ENCODE measurements at places on chromosomes 11 and 22.

- no peak for DNase-seq
Observed at GRCh38 chr11:115425816-115426215, 78.4 kb downstream of the CADM1 start.

DNA sequence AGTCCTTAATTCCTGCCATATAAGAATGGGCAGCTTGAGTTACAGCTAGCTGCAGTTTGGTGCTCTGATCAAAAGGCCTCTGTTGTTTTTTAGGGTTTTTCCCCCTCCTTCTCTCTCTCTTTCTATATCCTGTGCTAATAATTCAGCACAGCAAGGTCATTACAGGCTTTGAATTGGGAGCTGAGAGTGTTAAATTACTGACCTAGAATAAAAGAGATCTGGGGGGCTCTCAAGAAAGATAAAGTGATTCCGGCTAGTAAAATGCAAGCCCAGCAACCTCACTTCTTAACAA lies 84.9 kb downstream of the CSTPP1 start:
- DNase-seq: no peak

DNA sequence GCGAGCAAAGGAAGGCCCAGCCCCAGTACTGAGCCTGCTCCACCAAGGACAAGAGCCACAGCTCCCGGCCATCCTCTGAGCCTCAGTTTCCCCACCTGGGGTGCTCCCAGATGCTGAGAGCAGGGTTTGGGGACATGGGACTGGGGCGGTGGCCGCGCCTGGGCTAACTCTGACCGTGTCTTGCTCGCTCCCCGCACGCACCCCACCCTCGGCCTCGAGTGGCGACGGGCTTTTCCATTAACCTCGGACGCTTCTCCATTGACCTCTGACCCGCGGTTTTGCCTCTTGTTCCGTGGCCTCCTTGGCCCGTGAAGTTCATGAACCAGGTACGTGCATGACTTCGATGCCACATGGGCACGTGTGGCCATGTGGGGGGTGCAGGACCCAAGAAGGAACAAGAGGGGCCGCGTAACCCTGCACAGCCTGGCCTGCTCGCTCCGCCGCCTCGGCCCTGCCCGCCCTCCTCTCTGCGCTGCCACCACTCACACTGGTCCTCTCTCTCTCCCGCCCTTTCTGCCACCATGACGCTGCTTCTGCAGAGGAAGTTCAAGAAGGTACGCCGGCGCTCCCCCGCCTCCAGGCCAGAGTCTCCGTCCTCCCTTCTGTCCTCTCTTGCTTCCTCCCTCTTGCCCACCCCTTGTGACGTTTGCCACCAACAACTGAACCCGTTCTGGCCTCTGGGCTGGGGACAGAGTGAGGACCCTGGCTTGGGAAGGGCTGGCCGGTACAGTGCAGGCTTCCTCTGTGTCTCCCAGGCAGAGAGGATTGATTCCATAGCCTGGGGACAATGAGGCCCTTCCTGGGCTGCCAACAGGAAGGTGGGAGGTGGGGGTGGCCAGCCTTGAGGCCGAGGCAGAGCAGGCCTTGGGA lies 6.9 kb downstream of the TNNT3 start:
- DNase-seq: no peak

- DNase-seq: no peak
Observed at GRCh38 chr11:112165049-112165448, 1.2 kb upstream of the IL18 start.

GRCh38 chr11:131889760-131890581 lies 519.6 kb downstream of the NTM start:
- DNase-seq: no peak

GRCh38 chr11:16745950-16746605 lies 7.6 kb downstream of the C11orf58 start:
- no peak for DNase-seq

DNA sequence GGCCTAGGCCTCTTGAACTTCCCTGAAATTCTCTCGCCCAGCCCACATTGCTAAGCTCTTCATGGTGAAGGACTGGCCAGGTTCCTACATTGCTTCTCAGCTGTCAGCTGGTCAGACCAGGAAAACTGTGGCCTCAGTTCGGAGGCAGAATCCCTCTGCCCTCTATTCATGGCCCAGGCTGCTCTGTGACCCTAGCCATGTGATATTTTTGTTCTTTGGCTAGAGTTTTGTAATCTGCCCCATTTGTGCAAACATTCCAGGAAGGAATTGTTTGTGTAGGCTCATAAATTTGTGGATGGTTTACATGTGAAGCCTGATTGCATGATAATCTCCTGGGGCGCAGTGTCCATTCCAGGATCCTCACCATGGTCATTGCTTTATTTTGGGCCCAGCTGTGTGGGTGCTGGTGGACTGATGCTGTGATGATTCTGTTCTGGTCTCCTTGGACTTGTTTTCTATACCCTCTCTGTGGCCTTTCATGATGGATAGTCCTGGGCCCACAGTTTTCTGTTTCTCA lies 149.1 kb upstream of the E2F8 start:
- DNase-seq: no peak

DNA sequence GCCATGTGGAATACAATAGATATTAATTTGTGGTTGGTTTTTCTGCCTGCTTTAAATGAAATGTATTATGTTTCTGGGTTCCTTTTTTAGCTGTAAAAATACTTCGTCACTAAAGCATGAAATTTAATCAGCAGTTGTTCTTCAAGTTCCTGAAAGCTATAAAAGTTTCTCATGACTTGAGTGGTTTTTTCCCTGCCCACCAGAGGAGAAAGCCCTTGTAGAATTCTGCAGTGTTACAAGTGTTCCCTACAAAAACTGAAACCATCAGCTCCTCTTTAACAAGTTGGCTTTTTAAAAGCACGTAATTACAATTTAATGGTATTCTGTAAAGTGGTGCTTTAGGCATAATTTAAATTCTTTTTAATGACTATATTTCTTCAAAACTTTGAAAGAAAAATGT lies 56.2 kb downstream of the PANX1 start:
- no peak for DNase-seq

- no peak for DNase-seq
Observed at GRCh38 chr22:25030636-25031035, 78.1 kb downstream of the KIAA1671 start.

DNA sequence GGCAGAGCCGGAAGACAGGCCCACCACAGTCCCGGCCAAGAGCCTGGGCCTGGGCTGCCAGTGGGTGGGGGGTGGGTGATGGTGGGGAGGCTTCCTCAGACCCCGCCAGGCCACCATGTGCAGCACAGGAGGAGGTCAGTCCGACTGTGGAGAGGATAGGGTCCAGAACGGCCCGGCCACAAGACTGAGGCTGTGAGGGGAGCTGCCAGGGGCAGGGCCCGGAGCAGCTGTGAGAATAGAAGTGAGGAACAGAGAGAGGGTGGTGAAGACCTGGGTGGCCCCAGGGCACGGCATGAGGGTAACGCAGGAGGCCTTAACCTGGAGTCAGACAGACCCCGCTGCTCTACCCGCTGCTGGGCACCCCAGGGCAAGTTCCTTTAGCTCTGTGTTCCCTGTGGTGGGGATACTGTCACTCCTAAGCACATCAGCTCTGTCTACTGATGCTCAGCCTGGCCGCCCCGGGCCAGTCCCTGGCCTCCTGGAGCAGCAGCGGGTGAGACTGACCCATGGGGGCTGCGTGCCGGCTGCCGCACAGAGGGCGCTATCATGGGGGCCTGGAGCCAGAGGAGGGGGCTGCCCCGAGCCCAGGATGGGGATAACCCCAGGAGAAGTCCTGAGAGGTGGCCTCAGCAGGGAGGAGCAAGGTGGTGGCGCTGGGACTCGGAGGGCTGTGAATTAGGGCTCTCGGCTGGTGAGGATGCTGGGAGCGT lies 1.7 kb downstream of the FERMT3 start:
- DNase-seq: no peak

GRCh38 chr22:50310949-50311444 lies 3.6 kb upstream of the PLXNB2 start:
- no peak for DNase-seq

DNA sequence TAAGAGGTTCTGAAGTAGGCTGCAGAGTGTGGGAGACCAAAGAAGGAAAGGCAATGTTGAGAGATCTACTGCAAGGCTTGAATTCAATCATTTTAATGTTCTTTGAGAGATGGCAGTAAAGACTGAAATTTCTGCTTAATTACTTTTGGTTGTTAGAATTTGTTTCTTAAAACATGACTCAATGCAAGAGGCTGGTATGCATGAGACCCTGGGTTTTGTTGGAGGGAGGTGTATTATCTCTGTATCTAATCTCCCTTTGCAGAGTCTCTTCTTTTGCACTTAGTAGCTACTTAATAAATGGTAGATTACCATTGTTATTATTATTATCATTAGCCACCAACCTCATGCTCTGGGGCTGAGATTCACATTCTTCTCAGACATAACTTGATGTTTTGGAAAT lies 87.4 kb upstream of the DRD2 start:
- DNase-seq: no peak

DNA sequence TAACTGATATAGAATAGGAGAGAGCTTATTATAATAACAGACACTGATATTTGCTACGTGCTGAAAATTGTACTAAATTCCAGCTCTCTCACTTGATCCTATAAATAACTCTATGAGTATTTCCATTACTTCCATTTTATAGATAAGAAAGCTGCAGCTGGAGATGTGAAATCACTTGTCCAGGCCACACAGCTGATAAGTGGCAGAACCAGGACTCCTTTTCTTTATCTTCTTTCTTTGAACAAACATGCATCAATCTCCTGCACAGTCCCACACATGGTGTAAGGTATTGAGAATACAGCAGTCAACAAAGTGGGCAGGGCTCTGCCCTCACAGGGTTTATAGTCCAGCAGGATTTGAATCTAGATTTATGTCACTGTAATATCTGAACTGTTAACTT lies 652.1 kb downstream of the NELL1 start:
- no peak for DNase-seq

GRCh38 chr11:3866836-3867208 lies 11.4 kb downstream of the STIM1 start:
- DNase-seq: no peak

DNA sequence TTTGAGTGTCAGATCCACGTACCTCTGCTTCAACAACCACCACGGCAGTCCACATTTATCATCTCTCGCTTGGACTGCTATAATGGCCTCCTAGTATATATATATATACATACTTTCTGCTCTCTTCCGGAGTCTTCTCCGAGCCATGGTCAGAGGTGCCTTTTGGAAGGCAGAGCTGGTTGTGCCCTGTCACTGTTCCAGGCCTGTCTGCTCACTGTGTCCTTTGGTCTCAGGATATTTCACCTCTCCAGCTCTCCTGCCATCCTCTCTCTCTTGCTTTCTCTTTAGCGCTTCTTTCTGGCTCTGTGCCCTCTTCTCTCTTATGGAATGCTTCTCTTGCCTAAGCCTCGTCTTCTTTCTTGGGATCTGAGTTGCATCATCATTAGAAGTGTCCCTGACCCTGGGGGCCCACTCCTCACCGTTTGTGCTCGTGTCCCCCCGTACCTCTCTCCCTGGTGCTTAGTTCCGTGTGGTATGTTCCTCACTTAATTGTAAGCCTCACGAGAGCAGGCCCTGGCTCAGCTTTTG lies 86.1 kb upstream of the RASSF10 start:
- no peak for DNase-seq

DNA sequence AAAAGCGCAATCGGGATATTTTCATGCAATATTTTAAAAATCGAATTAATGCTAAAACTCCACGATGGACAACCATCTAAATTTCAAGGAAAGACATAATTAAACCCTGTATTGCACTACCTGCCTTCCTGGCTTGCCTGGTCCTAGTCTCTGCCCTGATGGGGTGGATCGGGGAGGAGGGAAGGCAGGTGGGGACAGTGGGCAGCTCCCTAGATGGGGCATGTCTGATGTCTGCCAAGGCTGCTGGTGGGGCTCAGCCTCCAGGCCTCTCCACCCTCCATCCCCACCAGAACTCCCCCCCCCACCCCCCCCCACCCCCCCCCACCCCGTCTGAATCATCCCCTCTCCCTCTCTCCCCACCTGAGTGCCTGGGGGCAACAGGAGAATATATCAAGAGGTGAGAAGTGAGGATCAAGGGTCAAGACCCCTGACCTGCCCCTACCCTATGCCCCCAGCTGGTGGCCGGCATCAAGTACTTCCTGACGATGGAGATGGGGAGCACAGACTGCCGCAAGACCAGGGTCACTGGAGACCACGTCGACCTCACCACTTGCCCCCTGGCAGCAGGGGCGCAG lies 650 bp downstream of the CST6 start:
- DNase-seq: no peak

- DNase-seq: no peak
Observed at GRCh38 chr22:31719850-31720471, 30.0 kb downstream of the PRR14L start.

- DNase-seq: no peak
Observed at GRCh38 chr22:49774499-49775151, 53.0 kb downstream of the BRD1 start.

DNA sequence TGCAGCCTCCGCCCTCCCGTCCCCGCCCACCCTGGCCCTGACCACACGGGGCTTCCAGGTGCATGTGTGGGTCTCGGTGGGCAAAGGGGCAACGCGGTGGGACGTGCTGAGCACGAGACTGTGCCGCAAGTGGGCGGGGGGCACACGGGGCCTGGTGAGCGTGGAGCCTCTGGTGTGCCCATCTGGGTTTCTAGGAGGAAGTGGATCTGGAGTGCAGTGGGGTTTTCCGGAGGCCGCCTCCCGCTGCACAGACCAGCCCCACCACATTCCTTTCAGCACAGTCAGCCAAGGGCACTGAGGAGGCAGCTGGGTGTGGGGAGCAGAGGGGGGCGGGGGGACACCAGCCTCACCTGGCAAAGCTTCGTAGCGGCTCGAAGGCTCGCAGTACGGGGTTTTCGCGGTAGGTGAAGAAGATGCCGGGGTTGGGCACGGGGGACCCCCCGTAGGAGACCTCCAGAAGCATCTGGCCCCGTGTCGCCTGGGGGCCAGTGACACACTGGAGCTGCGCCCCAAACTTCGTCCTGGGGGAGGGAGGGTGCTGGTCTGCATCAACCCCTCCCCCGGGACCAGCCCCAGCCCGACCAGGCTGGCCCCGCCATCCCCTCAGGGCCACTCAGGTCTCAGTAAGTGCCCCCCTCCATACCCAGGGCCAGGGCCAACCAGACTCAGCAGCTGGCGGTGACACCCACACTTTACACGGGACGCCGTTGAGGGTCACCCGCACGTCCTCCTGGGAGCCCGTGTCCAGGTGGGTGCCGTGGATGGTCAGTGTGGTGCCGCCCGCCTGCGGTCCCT lies 12.4 kb upstream of the MAPK11 start:
- DNase-seq: no peak

- no peak for DNase-seq
Observed at GRCh38 chr11:129932381-129933067, 37.1 kb upstream of the NFRKB start.

GRCh38 chr11:78940500-78941225 lies 366.0 kb upstream of the NARS2 start:
- no peak for DNase-seq

- no peak for DNase-seq
Observed at GRCh38 chr22:45579306-45579705, 76.6 kb downstream of the FBLN1 start.

- DNase-seq: no peak
Observed at GRCh38 chr22:39177791-39178190, 25.3 kb upstream of the CBX7 start.

GRCh38 chr11:128625746-128626145 lies 38.4 kb upstream of the ETS1 start:
- no peak for DNase-seq

DNA sequence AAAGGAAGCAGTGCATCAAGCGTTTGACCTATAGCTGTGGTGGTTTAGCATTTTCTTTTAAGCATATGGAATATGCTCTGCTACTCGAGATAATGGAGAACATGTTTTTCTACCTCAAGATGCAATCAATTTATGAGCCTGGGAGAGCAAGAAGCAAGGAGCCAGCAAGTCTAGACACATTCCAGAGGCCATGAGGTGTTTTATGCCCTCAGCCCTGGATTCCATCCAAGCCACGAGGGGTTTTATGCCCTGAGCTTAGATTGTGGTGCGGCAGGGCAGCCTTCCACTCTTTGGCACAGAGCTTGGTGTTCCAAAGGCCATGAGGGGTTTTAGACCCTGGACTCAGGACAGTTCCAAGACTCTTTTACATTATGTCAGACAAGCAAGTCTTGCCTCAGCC lies 11.7 kb upstream of the DNAJB13 start:
- DNase-seq: no peak

All from stimulated activated CD8-positive, alpha-beta memory T cell treated with anti-CD3 and anti-CD28 coated beads, Interleukin-4, amount 100 ng/mL, for 1 hour (primary cell).